Testis (tissue), 5 donors: ENCODE measurements at places on chromosomes 1 and 21.
A peak's percentile ranks its signal among the peaks of the same experiment; 100 is the strongest.

- no peaks in the 10 kb centered on the region for H3K36me3 ChIP-seq
- DNase-seq = no peak
- H3K27me3 ChIP-seq = no peaks in the 10 kb centered on the region
- no peaks in the 10 kb centered on the region for H3K4me1 ChIP-seq
These were observed 12.9 kb downstream of the CFAP57 start for GRCh38 chr1:43184995-43185394.

DNA sequence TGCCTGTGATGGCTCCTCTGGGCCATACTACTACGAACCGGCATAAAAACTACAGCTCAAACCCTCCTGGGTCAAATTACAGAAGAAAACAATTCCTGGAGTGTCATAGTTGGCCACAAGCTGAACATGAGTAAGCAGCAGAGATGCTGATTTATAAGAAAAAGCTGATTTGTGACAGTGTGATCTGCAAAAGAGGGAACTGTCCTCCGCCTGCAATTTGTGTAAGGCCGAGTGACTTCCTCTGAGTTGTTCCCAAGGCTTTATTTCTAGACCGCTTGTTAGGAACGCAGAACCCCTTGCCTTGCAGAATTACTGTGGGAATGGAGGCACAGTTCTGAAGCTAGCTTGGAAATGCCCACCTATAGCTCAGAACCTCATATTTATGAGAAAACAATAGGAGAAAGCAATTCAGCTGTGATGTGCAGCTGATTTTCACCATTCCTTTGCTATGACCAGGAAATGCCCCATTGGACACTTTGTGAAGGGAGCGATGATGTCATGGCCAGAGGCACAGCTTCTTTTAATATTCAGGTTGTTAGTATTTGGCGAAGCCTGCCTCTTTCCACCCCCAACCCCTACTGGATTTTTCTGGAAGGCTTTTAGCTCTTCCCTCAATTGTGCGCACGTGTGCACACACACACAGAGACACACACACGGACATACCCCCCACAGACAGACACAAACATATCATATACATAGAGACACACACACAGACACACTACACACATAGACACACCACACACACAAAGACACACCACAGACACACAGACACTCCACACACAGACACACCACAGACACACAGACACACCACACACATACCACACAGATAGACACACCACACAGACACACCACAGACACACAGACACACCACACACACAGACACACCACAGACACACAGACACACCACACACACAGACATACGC is 47.6 kb downstream of the IER5 start:
- no peaks in the 10 kb centered on the region for H3K27me3 ChIP-seq
- H3K27ac ChIP-seq = no peak overlapping the region
- no peak overlapping the region for H3K4me3 ChIP-seq

- no peaks in the 10 kb centered on the region for H3K36me3 ChIP-seq
- H3K27ac ChIP-seq = no peak overlapping the region
- H3K4me3 ChIP-seq = no peak overlapping the region
- no peaks in the 10 kb centered on the region for H3K27me3 ChIP-seq
These were observed 114.6 kb downstream of the NBPF12 start for GRCh38 chr1:147052677-147053076.

DNA sequence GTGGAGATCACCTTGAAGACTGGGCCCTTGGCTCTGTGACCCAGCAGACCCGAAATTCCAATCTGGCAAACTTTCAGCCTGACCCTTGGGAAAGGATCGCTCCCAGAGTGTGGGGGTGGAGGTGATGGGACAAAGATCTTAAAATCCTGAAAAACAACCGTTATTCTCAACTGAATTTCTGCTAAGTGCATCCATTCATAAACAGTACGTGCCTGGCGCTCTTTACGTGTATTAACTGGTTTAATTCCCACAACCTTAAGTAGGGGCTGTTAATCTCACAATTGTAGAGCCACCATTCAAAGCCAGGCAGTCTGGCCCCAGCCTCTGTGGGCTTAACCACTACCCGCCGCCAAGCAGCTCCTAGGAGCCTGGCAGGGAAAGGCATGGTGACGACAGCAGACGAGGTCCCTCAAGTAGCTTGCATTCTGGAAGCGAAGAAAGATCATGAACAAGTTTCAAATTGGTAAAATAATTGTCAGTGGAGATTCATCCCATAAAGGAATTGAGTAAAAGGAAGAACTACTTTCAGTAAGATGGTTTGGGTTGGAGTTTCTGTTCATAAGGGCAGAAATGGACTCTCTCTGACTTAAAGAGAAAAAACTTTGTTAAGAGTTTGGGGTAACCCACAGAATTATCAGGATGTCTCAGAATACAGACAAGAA is 11.4 kb upstream of the RGS16 start:
- peak; percentile 46 for DNase-seq
- H3K27ac ChIP-seq = peak overlapping the region; percentile 89
- H3K36me3 ChIP-seq = no peaks in the 10 kb centered on the region
- H3K4me1 ChIP-seq = peaks cover 8% of the 10 kb centered on the region

DNA sequence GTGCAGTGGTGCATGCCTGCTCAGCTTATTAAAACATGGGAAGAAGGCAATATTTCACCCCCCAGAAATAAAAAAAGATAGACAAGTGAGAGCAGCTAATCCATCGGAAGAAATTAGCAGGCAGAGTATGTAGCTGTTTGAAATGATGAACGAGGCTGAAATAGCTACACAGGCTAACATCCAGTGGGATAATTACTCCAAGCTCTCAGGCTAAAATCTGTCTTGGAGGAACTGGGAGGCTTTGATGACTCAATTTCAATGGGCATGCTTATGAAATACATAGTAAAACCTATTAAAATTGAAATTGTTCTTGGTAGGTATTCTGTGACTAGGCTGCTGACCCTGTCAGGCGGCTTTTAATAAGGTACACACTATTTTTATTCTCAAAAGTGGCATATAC is 84.1 kb upstream of the RRP15 start:
- H3K27me3 ChIP-seq = no peaks in the 10 kb centered on the region
- H3K4me1 ChIP-seq = no peaks in the 10 kb centered on the region
- DNase-seq = no peak
- no peaks in the 10 kb centered on the region for H3K36me3 ChIP-seq
- no peak overlapping the region for H3K27ac ChIP-seq
- no peak overlapping the region for H3K4me3 ChIP-seq
